ENCODE measurements at places on chromosomes 2 and 18.

- DNase-seq, result no peak
Measured at GRCh38 chr2:204472375-204472774, 72.9 kb upstream of the PARD3B start.

DNA sequence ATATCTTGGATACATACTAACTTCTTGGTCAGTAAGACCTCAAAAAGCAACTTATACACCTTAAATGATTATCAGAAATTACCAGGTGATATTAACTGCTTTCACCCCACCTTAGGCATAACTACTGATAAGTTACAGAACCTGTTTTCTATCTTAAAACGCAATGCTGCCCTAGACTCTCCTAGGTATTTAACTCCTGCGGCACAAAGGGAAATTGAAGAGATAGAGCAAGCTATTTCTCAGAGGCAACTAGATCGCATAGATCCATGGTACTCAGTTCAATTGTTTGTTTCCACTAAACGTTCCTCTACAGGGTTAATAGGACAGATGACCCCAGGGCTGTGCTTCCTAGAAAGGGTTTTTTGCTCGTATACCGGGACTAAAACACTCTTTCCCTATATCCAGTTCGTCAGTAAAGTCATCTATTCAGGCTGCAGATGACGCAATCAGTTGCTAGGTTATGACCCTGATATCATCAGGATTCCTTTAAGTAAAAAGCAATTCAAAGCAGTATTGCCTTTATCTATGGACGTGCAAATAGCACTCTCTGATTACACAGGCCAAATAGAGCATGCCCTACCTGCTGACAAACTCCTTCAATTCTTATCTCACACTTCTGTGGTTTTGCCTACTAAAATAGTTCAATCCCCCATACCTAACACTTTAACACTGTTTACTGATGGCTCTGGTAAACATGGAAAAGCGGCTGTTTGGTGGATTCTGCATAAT is 62.3 kb upstream of the MYO3B start:
- no peak for DNase-seq

- DNase-seq, result no peak
Measured at GRCh38 chr2:47675196-47675825, 107.6 kb upstream of the MSH6 start.

- no peak for DNase-seq
Measured at GRCh38 chr2:134836986-134837385, 1.4 kb upstream of the ACMSD start.

DNA sequence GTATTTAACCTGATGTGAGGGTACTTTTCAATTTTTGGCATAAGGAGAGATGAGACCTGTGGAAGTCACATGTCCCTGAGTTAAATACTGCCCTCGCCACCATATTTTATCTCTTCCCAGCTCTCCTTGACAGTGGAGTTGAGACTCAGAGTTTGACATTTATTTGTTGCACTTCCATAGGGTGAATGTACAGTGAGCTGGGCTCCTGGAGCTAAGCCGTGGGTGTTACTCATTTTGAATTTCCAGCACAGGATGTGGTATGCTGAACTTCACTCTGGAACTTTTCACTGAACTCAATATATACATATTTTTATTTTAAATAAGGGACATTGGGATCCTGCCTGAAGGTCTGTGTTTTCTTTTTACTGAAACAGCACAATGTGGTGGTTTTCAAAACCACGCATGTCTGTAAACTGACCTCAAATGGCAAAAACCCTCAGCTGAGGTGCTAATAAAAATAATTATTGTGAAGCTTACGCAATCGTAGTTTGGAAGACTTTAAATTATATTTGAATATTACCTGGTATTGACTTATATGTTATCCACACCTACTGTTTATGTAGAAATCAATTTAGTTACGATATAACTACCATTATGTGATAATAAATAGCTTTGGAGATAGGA is 12.1 kb downstream of the RNF144A start:
- DNase-seq, result peak; percentile 67

- DNase-seq, result no peak
Measured at GRCh38 chr2:107808959-107809358, 17.7 kb upstream of the RGPD4 start.

DNA sequence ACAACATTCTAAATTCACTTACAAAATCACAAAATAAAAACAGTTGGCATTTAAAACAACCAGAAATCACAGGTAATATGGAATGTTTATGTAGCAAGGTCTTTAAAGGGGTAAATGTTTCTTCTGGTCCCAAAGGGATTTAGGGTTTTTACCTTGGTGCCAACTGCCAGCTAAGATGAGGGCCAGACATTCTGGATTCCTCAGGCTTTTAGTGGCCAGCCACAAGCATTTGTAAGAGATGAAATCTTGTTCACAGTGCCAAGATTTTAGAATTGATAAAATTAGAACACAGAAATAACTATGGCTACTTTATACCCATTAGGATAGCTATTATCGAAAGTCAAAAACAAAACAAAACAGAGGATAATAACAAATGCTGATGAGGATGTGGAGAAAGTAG is 60.4 kb upstream of the CDKL4 start:
- no peak for DNase-seq

DNA sequence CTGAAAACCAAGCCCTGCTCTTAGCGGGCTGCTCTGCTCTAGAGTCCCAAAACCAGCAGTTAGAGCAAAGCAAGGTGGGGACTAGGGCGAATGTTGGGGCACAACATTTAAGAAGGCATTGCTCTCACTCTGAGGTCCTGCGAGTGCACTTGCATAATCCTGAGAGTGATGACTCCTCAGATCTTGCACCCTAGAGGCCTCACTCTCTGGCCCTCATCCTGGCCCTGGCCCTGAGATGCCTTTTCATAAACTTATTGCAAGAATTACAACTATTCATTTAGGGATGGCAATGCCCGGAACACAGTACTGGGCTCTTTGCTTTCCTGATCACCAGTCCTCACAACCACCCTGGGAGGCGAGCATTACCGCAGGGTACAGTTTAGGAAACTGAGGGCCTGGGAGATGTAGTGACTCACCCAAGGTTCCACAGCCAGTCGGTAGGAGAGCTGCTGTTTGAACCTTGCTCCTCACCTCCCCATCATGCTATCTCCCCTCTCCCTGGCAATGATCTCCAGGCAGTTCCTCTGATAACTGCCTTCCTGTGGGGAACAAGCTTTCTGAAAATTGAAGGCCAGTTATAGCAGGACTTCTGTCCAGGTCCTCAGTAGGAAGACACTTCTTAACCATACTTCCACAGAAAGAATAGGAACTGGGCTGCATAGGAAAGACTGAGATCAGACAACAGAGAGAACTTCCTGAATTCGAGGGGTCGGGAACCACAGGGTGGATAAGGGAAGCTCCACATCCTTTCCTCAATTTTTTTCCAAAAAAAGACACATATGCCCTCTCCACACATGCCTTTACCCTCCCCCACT is 91.3 kb downstream of the TNS1 start:
- peak; percentile 38 for DNase-seq

DNA sequence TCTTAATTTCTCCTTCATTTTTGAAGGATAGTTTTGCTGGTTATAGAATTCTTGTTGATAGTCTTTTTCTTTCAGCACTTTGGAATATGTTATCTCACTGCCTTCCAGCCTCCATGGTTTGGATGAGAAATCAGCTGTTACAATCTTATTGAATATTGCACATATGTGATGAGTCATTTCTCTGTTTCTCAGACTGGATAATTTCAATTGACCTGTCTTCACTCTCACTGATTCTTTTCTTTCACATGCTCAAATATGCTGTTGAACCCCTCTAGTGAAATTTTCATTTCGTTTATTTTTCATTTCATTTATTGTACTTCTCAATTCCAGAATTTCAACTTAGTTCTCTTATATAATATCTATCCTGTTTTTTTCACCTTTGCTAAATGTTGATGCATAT is 22.2 kb downstream of the PDK1 start:
- peak; percentile 10 for DNase-seq

- DNase-seq, result no peak
Measured at GRCh38 chr18:48959921-48960920, 9.5 kb upstream of the SMAD7 start.

GRCh38 chr2:161976295-161976694 is 97.7 kb downstream of the DPP4 start:
- no peak for DNase-seq

Measured in NB4 (cell line).